ENCODE measurements at places on chromosomes 3 and 15.

- no peak for DNase-seq
Observed at GRCh38 chr3:97979610-97980009, 7.4 kb upstream of the RIOX2 start.

DNA sequence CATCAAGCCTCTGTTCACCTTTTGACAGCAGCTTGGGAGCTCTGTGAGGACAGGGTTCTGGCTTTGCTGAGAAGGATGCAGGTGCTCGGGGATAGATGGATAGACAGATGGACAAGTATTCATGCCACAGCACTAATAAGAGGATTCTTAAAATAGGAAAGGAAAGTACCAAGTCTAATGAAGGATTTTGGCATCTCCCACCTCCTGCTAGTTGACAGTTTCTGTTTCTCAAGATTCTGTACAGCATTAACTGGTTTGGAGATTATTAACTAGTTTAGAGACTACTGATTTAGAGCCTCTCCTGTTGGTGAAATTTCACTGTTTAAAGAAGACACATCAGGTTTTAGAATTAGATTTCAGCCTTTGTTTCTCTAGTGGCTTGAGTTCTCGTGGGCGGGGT, 152.3 kb downstream of the CACNA1D start:
- no peak for DNase-seq

DNA sequence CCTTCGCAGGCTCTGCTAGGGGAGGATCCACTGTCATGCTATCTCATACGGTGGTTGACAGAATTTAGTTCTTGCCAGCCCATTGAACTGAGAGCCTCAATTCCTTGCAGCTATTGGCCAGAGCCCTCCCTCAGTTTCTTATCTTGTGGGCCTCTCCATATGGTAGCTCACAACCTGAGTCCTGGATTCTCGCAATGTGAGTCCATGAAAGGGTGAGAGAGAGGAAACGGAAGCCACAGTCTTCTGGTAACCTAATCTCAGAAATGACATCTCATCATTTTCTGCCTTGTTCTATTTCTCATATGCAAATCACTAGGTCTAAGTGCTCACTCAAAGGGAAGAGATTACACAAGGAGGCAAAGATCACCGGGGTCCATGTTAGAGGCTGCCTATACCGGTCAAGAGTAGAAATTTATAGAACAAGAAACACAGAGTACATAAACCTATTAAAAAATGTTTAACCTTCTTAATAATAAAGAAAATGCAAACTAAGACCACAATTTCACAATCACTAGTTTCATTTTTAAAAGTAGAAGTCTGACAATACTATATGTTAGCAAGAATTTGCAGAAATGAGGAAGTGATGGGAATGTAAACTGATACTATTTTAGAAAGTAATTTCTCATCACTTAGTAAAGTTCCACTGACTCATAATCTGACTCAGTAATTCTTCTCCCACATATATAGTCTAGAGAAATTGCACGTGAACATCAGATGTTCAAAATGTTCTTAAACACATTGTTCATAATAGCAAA, 378.4 kb upstream of the AGTR1 start:
- peak; percentile 59 for DNase-seq

- DNase-seq, result no peak
Observed at GRCh38 chr3:45795509-45795881, 841 bp downstream of the SLC6A20 start.

DNA sequence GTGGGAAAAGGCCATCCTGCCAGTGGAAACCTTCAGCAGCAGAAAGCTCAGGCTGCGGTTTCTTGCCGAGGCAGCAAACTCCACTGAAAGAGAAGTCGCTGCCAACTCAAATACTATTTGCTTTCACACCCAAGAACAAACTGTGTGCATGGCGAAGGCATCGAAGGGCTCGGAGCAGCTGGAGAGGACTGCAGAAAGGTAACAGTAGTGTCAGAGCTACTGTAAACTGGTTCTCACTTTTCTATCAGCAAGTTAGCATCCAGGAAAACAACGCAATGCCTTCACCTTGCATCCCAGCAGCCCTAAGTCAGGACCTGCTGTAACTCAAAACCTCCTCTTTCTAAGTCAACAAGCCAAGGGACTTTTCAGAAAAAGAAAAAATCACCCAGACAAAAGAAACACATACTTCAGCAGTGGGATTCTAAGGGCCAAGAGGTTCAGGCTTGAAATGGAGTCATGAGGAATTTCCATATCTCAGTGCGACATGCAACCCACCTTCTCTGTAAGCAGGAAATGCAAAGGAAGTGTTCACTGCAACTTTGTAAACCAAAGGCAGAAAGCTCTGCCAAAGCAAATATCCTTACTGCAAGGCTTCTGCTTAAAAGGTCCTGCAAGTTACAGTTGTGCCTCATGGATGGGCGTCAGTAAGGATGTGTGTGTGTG, 193.5 kb downstream of the FOXP1 start:
- peak; percentile 48 for DNase-seq

- DNase-seq, result no peak
Observed at GRCh38 chr15:56298723-56299122, 55.0 kb upstream of the RFX7 start.

DNA sequence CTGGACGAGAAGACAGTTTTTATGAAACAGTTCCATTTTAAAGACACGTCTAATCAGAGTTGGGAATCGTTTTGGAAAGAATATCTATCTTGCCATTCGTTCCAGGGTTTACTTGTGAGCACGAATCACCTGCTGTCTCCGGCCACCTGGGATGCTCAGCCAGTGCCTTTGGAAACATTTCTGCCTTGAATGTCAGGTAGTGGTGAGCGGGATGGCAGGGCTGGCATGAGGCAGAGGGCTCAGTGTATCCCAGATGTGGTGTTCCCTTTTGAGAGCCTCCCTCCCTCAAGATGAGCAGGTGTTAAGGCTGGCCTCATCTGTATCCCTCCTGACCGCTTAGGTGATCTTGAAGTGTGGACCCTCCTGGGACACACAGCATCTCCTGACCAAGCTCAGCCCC, 47.9 kb upstream of the PLXNA1 start:
- DNase-seq, result no peak

- DNase-seq, result no peak
Observed at GRCh38 chr15:71659730-71660067, 150.7 kb upstream of the NR2E3 start.

DNA sequence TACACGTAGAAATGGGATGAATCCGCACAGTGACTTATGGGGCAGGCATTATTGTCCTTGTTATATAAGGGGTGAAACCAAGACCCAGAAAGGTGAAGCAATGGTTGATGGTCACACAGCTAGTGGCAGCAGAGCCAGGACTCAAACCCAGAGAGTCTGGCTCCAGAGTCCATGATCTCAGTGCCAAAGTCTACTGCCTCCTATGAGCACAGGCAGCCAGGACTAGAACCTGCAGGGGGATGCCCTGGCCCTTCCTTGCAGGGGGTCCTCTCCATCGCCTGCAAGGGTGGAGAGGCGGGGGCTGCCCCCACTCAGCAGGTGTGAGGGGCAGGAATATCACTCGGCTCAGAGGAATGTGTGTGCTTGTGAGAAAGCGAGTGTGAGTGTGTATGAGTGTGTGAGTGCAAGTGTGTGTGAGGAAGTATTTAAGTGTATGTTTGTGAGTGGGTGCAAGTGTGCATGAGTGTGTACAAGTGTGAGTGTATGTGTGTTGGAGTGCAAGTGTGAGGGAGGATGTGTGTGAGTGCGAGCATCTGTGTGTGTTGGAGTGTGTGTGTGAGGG, 44.7 kb downstream of the UMPS start:
- DNase-seq, result no peak

GRCh38 chr3:5052247-5052646, 69.8 kb upstream of the ARL8B start:
- no peak for DNase-seq

- no peak for DNase-seq
Observed at GRCh38 chr15:57224664-57225063, 151.6 kb upstream of the CGNL1 start.

DNA sequence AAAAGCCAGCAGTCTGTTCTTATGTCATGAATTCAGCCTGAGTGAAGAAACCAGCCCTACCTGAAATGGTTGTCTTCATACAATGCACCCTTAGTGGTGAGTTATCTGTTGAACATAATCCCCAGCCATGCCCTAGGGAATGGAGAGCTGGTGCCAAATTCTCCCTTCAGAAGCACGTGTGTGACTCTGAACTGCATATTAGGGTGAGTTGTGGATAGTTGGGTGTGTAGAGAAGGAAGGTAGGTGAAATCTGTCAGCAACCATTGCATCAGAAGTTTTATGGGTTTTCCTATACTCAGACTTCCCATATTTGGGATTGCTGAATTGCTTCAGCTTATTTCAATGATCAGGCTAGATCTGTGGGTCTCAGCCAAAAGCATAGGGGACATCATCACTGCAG, 46.5 kb upstream of the TP63 start:
- DNase-seq, result no peak

DNA sequence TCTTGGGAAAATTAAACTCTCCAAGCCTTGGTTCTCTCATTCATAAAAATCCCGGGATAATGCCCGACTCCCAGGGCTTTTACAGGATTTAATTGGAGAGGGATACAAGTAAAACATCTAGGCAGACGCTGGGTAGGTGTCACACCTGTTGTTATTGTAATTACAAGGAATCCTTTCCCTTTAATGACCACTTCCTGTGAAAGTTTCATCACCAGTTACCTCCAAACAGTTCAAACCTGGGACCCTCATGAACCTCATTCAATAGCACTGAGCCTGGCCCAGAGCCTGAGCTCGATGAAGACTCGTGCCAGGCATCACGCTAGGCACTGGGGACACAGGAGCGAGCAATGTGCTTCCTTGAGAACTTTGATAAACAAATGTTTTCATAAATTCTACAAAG, 2.1 kb upstream of the RYK start:
- no peak for DNase-seq

DNA sequence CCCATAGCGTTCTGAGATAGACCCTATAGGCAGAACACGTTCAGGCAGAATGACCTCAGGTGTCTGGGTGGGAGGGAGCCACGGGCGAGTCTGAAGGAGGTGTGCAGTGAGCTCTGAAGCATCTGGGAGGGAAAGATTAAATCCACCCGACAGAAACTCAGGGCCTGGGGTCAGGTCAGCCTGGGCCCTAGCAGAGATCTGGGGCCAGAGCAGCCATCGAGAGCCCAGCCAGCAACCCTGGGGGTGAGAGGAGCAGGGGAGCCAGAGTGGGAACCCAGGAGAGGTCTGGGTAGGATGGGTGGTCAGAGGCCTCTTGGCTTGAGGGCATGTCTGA, 22.1 kb downstream of the SNX33 start:
- no peak for DNase-seq

DNA sequence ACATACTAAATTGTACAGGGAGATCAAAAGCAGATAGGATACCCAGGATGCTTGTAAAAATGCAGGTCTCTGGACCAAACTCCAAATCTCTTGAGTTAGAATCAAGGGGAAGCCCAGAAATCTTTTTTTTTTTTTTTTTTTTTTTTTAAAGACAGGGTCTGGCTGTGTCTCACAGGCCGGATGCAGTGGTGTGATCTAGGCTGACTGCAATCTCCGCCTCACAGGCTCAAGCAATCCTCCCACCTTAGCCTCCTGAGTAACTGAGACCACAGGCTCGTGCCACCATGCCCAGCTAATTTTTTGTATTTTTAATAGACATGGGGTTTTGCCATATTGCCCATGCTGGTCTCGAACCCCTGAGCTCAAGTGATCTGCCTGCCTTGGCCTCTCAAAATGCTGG, 373.5 kb downstream of the SHQ1 start:
- no peak for DNase-seq

DNA sequence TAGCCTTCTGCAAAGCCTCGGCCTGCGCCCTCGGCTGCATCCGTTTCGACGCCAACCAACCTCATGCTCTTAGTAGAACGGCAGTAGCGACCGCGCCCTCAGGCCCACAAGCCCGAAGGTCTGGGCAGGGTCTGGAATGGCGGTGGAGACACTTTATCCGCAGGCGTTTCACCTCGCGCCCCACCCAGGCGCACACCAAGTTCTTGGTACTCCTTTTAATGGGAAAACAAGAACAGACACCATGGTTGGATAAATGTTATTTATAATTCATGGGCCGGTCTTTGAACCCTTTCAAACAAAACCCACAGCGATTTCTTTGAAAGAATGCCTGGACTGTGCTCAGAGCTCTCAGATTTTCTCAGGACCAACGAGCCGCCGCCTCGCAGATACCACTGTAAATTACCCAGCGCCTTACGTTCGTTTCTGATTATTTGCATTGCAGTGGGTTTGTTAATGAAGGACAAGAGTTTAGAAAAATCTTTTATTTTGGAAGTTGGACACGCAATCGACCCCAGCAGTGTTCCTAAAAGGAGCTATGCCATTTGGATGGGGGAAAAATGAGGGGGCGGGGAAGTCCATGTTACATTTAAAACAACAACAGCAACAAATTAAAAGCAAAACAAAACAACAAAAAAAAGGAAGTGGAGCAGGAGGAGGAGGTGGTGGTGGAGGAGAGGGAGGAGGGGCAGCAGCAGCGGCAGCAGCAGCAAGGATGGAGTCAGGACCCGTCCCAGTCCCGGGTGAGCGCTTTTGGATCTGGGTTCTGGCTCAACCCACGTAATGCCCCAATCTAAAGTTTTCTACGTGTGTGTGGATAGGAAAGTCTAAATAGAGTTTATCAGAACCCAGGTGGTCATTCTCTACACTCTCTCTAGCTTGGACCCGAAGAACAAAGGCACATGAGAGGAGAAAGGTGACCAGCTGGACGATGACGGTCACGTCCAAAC, 993 bp upstream of the ISL2 start:
- DNase-seq, result no peak

DNA sequence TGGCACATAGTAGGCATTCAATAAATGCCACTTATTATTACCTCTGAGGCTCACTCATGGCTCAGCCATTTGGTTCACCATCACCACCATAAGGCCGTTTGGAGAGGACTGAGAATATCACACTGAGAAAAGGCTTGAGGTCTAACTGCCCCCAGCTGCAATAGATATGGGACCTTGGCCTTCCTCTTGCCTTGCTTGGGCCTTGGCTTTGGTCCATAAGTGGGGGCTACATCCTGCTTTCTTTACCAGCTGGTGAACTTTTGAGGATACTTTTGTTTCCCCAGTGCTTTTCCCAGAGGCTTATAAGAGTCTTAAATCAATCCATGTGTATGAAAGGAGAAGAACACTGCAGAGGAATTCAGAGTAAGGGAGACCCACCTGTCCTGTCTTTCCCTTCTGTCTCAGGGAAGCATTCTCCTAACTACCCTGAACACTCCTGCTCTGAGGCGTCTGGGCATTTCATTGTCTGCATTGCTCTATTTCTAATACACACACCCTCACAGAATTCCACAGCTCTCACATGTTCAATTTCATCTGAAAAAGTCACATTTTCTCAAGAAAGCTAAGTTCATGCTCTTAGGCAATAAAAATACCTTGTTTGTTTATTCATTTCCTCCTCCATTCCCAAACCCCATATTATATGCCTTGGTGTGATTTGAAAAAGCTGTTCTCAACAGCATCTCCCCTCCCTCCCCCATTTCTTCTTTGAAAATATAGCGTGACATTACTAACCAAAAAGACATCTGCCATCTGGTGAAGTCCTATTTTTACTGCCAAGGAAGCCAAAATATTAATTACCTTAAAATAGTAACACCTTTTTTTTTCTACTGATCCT, 22.5 kb upstream of the KCNMB2 start:
- DNase-seq, result no peak

DNA sequence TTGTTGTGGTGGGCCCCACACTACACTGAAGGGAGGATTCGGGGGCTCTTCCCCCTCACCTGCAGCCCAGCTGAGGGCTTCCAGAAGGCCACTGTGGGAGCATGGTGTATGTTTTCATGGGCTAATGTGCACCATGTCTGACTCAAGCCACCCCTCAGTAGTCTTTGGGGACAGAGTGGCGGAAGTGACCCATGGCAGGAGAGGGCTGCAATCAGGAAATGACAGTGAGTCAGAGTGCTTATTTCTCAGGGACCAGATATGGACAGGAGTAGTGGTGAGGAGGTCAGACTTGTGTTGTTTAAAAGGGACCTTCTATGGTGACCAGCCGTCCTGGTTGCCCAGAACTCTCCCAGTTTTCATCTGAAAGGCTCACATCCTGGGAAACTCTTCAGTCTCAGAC, 32.8 kb upstream of the SLC9A9 start:
- DNase-seq, result no peak

Measured in T-helper 2 cell (primary cell).